ENCODE measurements at places on chromosomes 11 and 22. TPM values are rescaled to one million over a fixed set of nuclear protein-coding genes. Genes with fewer than 3 reads are reported as not detected.

ANKK1 gene
- 0.24 TPM for total RNA-seq

- DNase-seq, result no peak
Observed at GRCh38 chr11:125356797-125357196, 139.3 kb downstream of the FEZ1 start.

- DNase-seq, result no peak
Observed at GRCh38 chr22:48015701-48016100, 1253.3 kb downstream of the TBC1D22A start.

GRCh38 chr22:29117799-29118477, 45.1 kb downstream of the KREMEN1 start:
- no peak for DNase-seq

DNA sequence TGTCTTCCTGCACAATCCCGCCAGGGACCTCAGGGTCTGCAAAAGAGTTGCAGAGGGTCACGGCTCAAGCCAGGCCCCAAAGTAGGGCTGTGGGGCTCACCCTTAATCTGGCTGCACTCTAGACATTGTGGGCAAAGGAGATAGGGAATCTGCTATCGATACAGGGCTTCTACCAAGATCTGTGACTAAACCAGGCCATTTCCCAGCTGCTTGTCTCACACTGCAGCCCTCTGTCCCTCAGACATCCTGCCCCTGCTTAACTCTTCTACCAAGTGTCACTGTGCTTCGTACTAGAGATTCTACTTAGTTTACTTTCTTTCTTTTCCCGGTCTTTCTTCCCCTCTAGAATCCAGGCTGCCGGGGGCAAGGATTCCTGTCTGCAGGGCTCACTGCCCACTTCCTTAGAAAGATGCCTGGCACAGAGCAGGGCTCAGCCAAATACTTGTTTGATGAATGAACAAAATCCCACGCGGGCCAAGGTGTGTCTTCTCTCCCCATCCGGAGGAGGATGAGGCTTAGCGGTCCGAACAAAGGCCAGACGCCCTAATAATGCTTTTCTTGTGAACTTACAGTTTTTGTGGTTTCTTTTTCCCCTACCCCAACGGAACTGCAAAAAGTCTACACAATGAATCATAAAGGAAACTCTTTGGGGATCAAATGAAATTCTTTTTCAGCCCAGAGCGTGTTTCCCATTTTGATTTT, 61.3 kb upstream of the ANO1 start:
- DNase-seq, result no peak
